ENCODE measurements at places on chromosomes 7 and 10.

- no peak for DNase-seq
These were observed 2.6 kb downstream of the PRPF18 start for GRCh38 chr10:13589316-13589715.

DNA sequence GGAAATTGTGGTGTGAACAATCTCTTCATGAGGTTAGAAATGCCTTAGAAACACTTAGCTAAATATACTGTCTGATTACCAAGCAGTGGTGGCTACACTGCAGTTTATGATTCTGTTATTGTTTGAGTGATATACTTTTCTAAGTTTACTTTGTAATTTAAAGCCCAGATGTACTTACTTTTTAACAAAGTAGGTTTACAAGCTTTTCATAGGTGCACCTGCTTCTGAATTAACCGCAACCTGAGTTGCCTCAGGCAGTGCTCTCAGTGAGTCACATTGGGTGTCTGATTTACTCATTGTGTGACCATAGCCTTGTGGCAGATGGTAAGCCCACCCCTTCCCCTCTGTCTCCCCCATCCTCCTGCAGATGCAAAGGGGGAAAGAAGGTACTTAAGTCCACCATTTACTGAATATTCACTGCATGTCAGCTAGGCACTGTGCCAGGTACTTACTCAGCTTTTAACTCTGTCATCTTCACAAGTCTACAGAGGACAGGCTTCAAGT, 9.0 kb downstream of the MTURN start:
- no peak for DNase-seq

DNA sequence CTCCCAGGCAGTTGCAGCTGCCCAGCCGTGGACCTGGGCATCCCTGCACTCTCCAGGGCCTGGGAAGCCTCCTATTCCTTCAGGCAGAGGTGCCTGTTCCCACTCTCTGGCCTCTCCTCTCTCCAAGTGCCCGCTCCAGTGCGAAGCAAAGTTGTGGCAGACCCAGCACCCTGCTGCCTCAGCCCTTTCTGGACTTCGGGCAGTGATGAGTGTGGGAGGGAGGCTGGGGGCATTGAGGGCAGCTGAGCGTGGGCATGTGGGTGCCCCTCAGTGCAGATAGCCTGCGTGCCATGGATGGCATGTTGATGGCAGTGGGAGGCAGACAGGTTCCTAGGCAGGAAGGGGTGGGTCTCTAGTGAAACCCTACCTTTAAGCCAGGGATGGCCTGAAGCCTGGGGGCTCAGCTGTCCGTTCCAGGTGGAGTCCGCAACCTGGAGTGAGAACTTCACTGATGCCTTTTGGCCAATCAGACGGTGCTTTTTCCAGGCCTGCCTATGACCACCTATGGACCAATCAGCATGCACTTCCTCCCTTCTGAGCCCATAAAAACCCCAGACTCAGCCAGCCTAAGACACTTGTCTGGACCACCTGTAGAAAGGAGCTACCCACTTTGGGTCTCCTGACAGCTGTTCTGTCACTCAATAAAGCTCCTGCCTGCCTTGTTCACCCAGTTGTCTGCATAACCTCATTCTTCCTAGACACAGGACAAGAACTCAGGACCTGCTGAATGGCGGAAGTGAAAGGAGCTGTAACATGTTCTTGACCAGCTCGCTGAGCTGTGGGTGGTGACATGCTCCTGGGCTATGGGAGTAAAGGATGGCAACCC, 26.1 kb downstream of the SVIL start:
- DNase-seq, result no peak

- no peak for DNase-seq
These were observed 1.1 kb downstream of the DENND11 start for GRCh38 chr7:141700848-141701371.

DNA sequence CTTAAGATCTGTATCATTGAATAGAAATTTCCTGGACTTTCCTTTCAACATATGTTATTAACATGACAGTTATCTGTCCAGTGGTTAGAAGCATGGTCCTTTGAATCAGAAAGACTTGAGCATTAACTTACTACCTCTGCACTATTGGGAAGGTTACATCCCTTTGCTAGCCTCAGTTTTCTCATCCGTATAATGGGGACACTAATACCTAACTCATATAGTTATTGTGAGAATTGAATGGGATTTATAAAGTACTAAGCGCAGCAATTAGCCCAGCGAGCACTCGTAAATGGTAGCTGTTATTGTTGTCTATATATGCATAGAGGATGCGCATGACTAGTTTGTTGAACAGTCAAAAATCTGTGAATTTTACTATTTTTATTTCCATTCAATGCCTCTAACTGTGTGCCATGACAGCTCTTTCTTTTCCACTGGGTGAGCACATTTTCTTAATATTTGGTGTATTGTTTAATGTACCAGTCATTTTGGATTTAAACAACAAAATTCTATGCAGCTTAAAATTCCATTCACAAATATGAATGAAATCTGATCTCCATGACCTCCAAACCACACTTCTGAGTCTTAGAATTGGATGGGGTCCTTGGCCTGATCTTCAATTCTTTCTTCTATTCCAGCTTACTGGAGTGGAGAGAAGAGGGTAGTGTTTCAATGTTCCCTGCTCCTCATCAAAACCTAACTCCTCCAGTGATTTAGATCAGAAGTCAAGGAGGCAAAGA, 65.0 kb downstream of the CACNB2 start:
- no peak for DNase-seq

DNA sequence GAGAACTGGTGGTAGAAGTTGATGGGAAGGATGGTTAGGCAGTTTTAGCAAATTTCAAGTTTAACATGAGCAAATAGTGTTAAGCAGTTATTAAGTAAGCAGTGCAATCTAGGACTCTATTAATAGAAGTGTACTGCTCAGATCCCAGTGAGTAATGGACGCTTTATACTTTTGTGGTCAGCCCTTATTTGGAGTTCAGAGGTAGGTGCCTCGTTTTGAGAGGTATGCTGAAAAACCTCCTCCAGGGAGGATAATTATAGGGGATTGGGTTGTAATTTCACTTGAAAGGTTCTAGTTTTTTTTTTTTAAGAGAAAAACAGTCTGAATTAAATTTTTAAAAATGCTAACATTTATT, 33.5 kb upstream of the CCDC7 start:
- DNase-seq, result no peak

GRCh38 chr10:92702301-92702916, 12.7 kb downstream of the HHEX start:
- DNase-seq, result no peak

DNA sequence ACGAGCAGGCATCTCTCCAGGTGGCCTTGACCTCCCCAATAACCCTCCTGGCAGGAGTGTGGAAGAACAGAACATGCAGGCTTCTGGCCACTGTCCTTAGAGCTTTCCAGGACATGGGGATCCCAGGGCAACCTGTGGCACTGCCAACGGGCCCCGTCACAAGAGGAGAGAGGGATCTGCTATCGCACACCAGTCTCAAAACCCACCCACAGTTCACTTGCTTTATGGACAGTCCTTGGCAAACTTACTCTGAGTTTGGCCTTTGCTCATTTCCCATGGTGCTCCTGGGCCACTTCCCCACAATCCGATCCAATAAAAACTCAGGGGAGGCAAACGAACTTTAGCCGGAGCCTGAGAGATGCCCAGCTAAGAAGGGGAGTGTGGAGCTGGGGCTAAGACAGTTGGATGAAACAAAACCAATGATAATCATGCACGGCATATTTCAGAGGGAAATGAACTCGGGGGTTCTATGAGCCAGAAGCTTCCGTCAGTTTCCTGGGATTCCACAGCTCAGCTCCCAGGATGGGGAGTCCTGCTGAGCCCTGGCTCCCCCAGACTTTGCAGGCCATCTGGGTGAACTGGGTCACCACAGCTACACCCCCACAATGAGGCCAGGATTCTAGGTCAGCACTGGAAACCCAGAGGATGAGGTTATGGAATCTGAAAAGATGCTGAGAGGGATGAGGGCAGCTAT, 158.4 kb downstream of the NEURL1 start:
- DNase-seq, result no peak

- DNase-seq, result no peak
These were observed 68.3 kb downstream of the PRKAG2 start for GRCh38 chr7:151808400-151809145.

DNA sequence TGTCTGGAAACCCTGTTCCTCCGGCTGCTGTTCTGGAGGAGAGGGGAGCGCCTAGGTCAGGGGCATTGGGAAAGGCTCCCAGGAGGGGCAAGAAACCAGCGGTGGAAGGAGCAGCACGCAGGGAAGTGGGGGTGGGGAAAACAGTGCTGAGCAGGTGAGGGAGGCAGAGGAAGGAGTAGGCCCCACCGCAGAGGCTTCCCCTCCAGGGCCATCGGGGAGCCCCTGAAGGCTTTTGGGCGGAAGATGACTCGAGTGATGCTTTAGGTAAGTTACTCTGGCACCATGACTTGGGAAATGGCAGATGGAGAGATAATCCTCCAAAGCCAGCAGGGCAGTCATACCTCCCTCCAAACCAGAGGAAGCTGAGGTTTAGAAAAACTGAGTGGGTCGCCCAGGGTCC, 106.5 kb upstream of the ANLN start:
- no peak for DNase-seq

GRCh38 chr10:122210481-122211265, 60.4 kb upstream of the BTBD16 start:
- DNase-seq, result no peak

- DNase-seq, result no peak
These were observed 24.3 kb downstream of the RBM20 start for GRCh38 chr10:110668443-110668842.

GRCh38 chr7:37198041-37198905, 250.4 kb downstream of the ELMO1 start:
- DNase-seq, result no peak

- DNase-seq, result no peak
These were observed 285.8 kb downstream of the BMPER start for GRCh38 chr7:34191162-34191561.

DNA sequence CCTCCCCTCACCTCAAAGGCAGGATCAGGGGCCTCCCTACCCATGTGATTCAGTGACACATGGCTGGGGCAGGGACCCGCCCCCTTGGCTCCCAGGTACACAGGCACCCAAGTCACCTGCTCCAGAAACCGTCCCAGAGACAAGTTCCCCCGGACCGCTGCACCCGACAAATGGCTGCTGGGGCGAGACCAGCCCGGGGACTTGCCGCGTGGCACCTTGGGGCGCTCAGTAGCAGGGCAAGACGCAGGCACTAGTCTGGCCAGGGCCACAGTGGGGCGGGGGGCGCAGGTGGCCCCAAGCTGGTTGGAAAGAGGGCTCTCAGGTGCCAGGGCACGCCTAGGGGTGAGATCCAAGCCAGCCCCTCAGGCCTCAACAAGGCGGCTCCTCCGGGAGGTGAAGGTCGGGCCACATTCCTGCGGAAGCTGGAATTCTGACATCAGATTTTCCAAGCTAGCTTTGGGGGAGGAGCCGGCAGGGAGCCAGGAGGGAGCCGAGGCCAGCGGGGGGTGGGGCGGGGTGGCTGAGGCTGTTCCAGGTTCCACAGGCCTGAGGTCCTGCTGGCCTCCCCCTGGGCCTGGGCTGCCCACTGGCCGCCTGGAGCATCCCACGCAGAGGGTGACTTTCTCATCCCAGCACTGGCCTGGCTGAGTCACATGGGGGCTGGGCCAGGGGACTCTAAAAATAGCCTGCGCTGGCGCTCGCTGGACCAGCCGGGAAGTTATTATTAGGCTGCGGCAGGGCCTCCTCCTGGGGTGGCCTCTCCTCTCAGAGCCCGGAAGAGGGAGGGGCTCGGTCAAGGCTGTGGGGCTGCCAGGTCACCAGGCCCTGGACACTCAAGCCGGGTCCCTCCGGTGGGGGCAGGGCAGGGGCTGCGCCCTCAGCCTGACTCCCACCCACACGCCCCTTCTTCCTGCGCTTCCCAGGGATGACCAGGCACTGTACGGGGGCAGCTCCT, 20.5 kb upstream of the INPP5A start:
- peak; percentile 86 for DNase-seq

DNA sequence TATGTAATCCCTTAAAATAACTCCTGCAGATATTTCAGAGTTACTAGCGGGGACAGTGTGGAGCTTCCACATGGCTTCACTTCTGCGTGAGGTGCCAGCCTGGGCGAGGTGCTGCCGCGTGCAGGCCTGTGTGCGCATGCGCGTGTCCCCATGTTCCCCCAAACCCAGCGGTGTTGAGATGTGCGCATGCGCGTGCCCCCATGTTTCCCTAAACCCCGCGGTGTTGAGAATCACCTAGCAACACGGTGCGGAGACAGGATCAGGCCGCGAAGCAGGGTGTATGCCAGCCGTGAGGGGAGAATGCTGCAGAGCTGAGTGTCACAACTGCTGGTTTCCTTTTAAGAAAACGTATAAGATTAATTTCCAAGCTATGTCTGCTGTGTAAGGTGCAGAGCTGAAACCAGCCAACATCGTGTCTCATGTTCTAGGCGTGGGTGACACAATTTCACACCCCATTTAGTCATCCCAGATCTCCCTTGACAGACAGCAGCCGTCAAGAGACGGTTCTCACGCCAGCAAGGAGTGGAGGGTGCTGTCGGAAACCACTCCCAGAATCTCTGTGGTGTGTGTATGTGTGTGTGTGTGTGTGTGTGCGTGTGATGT, 71.9 kb upstream of the ADARB2 start:
- no peak for DNase-seq

DNA sequence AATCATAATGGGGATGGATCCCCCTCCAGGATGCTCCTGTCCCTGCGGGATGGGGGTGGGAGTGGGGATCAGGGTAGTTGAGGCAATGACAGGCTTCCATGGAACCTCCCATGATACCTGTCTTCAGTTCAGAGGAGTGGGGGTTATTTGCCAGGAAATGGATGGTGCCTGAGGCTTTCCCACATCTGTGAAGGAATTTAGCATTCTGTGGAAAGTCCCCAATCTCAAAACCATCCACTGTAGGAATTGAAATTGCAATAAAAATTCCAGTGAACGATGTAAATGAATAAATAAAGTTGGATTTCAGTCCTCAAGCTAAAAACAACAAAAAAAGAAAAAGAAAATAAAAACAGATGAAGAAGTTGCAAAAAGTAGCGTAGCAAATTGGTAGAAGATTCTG, 81.9 kb downstream of the CHRM2 start:
- no peak for DNase-seq

DNA sequence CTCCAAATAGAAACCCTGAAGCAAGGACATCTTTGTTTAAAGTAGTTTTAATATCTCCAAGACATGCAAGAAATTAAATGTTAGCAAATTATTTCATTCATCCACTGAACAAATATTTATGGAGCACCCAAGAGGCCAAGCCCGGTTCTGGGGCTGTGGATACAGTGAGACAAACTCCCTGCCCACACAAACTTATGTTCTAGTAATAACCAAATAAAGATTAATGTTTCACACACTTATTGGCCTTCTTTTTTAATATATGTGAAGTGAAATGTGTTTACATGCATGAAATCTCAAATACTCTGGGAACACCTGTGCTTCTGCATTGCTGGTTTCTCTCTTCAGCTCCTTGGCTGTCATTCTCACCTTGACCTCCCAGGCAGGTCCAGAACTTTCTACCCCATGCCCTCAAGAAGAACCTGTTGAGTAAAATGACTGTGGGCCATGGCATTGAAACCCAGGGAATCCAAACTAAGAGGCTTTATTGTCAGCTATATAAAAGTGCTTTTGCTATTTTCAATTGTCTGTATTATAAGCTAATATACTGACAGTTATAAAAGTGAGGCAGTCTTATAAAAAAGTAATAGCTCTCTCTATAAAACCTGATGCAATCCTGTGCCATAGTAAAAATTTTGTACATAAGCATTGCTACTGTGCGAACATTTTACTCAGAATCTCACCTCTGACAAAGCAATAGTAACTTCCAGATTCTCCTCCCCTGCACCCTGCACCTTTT, 43.7 kb downstream of the SVIL start:
- no peak for DNase-seq
